ENCODE measurements at places on chromosomes 12 and 14. TPM values are rescaled to one million over a fixed set of nuclear protein-coding genes. Genes with fewer than 3 reads are reported as not detected.

DNA sequence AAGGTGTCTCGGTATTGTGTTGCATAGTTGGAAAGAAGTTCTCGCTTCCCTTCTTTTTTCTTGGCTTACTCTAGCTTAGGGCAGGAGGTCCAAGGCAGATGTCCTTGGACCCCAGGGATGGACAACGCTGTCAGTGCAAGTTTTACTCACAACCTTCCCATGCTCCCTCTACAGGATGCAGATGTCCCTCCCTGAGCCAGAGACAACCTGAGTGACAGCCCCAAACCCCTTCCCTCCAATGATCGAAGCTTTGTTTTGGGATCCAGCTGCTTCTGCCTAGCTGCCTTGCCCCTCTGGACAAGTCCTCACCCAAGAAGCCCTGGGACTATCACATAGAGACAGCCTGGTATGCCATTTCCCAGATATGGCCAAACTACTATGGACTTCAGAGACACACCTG lies 112.0 kb upstream of the RAP1B start:
- DNase-seq = no peak

GRCh38 chr12:117188121-117188665 lies 2.1 kb downstream of the FBXO21 start:
- no peak for DNase-seq

DNA sequence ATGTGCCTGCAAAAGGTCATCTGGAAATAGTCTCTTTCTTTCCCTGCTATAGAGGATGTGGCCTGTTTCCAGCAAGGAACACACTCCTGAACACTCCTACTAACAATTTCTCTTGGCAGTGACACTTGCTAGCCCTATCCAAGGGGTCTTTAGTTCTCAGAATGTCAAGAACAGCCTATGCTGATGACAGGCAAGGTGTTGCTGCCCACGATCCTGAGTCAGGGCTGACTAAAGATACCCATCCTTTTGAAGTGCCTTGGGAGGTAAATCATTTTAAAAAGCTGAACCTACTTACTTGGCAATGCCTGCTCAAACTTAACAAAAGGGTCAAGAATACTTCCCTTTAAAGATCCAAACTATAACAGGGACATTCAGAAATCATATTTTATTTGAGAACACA lies 1146.4 kb downstream of the VRK1 start:
- no peak for DNase-seq

- no peak for DNase-seq
These were observed 22.3 kb upstream of the SSPN start for GRCh38 chr12:26172946-26173552.

DNA sequence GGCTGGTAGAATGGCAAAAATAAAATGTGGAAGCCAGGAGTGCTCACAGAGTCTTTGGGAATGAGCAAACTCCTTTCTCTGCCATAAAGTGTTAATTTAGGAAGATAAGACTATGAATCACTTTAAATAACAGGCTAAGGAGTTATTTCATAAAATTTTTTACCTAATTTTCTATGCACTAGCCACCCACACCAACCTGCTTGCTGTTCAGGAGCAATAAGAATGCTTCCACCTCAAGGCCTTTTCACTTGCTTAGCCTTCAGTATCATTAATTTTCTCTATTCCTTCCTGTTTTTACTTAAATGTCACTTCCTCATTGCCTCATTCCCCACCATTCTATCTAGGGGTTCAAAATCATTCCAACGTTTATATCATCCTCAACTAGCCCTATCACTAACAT lies 326.8 kb downstream of the CCER1 start:
- DNase-seq = no peak

GRCh38 chr12:71442567-71442931 lies 3.0 kb downstream of the LGR5 start:
- no peak for DNase-seq

- DNase-seq = no peak
These were observed 44.9 kb downstream of the ATP2B1 start for GRCh38 chr12:89663577-89664357.

DNA sequence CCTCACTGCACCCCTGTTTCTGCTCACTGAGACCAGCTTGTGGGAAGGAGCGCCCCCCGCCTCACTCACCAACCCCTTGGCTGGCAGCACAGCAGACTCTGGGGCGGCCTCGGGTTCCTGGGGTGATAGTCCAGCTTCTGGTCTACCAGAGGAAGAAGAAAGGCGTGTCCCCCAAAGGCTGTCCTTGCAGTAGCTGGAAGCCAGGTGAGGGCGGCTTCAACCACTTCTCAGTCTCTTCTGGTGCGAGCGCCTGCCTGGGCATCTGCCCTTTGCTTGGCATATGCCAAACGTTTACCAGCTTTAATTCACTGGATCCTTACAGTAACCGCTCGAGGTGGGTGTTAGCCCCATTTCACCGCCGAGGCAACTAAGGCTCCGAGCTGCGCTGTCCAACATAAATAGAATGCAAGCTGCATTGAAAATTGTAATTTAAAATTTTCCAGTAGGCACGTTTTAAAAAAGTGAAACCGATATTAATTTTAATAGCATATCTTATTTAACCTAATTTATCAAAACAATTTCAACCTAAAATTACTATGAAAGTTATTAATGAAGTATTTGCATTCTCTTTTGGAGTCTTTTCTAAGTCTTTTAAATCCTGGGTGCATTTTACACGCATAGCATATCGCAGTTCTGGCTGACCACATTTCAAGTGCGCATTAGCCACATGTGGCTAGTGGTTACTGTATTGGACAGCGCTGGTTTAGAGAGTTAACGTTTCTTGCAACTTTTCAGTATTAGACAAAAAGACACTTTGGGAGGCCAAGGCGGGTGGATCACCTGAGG lies 872 bp downstream of the FAM177A1 start:
- DNase-seq = peak; percentile 77

- DNase-seq = no peak
These were observed 110.1 kb downstream of the SAMD4A start for GRCh38 chr14:54676812-54677708.

GRCh38 chr12:84730561-84731162 lies 181.9 kb downstream of the SLC6A15 start:
- no peak for DNase-seq

- no peak for DNase-seq
These were observed 336.4 kb downstream of the CACNA1C start for GRCh38 chr12:2389079-2389790.

- peak; percentile 4 for DNase-seq
These were observed 19.4 kb downstream of the MEG3 start for GRCh38 chr14:100845341-100845740.

GRCh38 chr12:115093261-115093660 lies 409.3 kb upstream of the TBX3 start:
- no peak for DNase-seq

DNA sequence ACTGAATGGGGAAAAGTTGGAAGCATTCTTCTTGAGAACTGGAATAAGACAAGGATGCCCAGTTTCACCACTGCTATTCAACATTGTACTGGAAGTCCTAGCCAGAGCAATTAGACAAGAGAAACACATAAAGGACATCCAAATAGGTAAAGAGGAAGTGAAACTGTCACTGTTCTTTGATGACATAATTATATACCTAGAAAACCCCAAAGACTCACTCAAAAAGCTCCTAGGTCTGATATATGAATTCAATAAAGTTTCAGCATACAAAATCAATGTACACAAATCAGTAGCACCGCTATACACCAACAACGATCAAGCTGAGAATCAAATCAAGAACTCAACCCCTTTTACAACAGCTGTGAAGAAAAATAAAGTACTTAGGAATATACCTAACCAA lies 157.3 kb upstream of the DDHD1 start:
- DNase-seq = no peak

DNA sequence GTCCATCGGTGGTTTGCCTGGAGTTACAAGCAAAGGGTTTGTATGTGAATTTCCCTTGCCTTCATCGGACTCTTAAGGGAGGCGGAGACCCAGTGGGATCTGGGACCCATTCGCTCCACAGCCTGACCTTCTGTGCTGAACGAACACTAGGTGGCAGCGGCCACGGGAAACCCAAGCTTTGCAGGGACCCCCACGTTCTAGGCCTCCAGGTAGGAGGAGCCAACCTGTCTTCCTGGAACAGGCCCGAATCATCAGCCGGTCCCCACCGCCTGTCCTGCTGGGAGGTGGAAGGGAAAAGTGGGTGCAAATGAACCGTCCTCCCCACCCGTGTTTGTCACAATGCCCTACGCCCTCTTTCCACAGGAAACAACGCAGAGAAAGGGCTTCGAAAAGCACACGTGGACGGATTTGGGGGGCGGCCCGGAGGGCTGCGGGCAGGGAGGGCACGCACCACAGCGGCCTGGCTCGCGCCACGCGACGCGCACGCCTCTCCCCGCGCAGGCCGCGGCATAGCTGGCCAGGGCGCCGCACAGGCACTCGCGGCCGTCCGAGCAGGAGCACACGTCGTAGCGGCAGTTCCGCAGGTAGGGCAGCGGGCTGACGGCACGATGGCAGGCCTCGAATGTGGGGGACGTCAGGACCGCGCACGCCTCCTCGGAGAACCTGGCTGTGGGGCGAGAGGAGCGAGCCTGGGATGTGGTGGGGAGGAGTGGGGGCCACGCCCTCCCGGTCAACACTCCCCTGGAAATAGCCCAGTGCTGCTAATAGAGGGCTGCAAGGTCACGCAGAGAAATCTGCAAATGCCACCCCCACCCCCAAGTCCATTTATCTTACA lies 67.8 kb downstream of the VWF start:
- no peak for DNase-seq

- peak; percentile 35 for DNase-seq
These were observed 87.0 kb upstream of the EEA1 start for GRCh38 chr12:93015871-93016751.

DNA sequence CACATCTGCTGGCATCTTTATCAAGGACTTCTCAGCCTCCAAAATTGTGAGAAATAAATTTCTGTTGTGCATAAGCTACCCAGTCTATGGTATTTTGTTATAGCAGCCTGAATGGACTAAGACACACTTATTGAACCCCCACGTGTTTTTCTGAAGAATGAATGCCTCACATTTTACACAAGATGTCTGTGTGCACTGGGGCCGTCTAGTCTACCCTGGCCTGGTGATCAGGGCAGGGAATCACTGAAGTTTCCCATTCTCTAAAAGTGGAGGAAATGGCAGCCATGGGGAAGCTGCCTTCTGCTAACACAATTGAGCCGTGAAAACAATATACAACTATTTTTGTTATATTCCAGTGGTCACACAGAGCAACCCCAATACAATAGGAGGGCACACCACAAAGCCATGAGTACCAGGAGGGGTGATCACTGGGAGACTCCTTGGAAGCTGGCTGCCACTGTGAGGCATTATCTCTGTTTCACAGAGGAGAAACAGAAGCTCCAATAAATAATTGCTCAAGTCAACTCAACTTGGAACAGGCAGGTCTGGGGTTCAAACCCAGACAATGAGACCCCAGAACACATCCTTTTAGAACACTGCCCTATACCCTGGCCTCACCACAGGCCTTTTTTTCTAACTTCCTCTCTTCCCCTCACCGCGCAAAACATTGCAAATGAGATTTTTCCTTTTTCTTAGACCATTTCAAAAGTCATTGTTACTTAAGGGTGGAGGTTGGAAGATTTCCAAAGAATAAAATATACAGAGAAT lies 18.3 kb upstream of the LTA4H start:
- no peak for DNase-seq

Gene TTC9
- total RNA-seq = 0.63 TPM

Gene GPRC5D
- not detected for total RNA-seq

Gene RHEBL1
- 0.38 TPM for total RNA-seq

Gene IFI27
- 427 TPM for total RNA-seq

Gene TAS2R8
- total RNA-seq = not detected

Gene PAH
- not detected for total RNA-seq

Gene KERA
- not detected for total RNA-seq

Gene SLC39A2
- total RNA-seq = 2.0 TPM
